ENCODE measurements at places on chromosomes 12 and 14.

- DNase-seq = peak; percentile 22
Observed at GRCh38 chr12:57011438-57012424, 4.6 kb downstream of the TAC3 start.

DNA sequence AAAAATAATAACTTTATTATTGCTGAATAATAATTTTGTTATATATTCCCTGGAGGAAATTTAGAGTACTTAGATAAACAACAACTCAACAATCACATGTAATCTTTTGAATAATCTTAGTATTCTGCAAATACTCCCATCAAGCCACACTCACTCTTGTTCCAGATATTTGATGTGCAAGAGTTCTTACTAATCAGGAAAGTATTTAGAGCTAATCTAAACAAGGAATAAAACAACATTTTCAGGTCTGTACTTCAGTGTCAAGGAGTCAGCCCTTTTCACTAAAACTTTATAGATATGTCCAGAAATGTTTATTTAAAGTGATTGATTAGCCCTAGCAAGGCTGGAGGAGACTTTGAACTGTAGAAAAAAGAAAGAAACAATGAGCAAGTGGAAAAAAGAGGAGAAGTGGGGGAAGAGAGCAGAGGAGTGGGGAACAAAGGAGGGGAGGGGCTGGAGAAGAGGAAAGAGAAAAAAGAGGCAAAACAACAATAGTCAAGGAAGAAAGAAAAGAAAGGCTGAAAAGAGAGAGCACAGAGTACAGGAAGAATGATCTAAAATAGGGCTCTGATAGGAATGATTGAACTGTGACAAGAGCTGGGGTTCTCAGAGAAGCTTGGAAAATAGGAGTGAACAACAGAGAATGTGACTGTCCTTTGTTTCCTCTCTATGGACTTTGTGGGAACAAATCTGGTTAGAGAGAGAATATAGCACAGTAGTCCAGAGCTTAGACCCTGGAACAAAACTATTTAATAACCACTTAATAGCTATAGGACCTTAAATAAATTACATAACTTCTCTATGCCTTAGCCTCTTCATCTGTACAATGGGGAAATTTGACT is 238.7 kb downstream of the AKAP6 start:
- no peak for DNase-seq

GRCh38 chr14:88630565-88630964 is 67.7 kb downstream of the ZC3H14 start:
- DNase-seq = no peak

DNA sequence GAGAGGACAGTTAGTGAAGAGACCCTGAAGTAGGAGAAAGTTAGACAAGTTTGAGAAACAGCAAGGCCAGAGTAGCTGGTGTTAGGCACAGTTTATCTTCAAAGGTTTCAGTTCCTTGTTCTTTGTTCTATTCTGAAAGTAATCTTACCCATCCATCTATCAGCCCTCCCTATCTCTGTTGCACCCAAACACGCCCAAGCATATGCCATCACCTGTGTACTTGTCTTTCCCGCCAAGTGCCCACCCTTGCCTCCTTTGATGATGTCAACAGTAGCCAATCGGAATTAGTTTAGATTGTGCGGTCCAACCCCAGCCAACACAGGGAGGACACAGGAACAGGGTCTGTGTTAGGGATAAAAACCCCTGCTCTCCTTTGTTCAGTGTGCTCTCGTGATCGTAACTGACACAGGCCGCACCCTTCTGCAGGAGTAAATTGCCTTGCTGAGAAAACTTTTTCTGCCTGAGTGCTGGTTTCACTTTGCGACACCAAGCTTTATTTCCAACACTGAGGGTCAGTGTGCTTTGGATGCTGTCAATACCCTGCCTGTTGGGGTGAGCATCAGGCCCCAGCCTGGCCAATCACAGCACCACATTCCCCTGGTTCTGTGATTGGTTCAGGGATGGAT is 4.7 kb upstream of the TMEM229B start:
- no peak for DNase-seq

GRCh38 chr14:23895053-23895419 is 58.5 kb upstream of the DHRS4 start:
- DNase-seq = no peak

DNA sequence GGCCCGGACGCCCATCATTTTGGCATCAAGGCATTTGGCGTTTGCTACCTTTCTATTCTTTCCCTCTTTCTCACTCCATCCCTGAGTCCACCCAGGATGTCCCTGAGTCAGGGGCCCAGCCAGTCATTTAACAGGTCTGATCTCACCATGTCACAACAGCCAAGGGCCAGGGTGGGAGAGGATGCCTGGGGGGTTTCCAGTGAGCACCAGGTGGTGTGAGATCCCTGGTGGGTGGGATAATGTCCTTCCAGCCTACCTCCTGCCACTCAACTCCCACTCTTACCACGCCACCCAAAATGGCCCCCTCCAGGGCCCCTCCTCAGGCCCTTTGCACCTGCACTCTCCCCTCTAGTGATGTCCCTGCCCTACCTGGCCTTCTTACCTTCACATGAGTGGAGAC is 310.8 kb downstream of the BCL11B start:
- no peak for DNase-seq

GRCh38 chr14:70366911-70367310 is 7.4 kb upstream of the COX16 start:
- DNase-seq = no peak

DNA sequence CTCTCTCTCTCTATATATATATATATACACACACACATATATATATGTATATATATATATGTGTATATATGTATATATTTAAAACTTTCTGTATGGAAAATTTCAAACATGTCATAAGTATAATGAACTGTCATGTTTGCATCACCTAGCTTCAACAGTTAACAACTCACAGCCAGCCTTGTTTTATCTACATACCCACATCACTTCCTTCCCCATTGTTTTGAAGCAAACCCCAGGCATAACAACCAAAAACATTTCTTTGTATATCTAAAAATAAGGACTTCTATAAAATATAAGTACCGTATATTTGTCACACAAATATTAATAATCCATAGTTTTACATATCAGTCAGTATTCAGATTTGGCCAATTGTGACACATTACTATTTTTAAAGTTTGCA is 57.4 kb downstream of the PAPOLA start:
- no peak for DNase-seq

DNA sequence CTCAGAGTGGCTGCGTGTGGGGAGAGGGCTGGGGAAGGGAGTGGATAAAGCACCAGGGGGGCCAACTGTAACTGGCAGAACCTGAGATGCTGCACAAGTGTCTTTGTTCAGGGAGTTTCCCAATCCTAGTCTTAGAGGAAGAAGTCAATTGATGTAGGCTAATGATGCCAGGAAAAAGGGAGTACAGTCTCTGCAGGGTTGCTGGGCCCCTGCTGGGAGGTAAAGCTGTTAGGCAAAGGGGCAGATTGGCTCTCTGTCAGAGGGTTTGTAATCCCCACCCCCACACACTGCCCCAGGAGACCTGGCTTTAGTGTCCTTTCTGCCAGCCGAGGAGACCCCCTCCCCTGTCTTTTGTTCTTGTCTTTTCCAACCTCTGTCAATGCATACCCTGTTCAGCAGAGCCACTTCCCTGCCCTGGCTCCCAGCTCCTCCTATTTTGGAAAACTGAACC is 178.4 kb downstream of the KCNA5 start:
- peak; percentile 100 for DNase-seq

DNA sequence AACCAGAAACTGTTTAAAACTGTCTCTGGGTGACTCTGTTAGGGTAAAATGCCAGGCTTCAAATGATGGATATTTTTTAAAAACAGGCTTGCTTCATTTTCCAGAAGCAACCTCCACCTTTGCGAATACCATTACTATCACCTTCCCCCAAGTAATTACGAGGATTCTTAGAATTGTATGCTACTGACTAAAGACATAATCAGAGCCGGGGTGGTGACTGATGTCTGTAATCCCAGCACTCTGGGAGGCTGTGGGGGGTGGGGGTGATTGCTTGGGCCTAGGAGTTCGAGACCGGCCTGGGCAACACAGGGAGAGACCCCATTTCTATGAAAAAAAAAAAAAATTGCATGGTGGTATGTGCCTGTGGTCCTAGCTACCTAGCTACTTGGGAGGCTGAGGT is 38.3 kb downstream of the FGD6 start:
- DNase-seq = no peak

- DNase-seq = no peak
Observed at GRCh38 chr14:100892496-100893227, 10.9 kb downstream of the RTL1 start.

DNA sequence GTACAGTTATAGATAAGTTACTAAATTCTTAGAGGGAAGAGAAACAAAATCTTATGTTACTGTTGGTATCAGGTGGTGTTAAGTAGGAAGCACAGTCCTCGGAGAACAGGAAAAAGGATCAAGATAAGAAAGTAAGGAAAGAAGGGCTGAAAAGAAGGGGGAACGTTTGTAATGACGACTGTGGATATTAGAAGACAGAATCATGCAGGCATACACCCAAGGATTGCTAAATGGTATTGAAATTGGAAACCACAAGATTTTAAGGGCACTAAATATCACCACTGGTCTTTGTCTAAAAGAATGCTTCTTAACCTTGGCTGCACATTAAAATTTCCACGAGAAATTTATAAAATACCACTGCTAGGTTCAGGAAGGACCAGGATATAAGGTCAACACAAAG is 34.1 kb upstream of the ERGIC2 start:
- DNase-seq = no peak

GRCh38 chr12:52259657-52260243 is 14.7 kb upstream of the KRT86 start:
- peak; percentile 93 for DNase-seq

- DNase-seq = no peak
Observed at GRCh38 chr14:92549859-92550230, 36.3 kb downstream of the RIN3 start.

DNA sequence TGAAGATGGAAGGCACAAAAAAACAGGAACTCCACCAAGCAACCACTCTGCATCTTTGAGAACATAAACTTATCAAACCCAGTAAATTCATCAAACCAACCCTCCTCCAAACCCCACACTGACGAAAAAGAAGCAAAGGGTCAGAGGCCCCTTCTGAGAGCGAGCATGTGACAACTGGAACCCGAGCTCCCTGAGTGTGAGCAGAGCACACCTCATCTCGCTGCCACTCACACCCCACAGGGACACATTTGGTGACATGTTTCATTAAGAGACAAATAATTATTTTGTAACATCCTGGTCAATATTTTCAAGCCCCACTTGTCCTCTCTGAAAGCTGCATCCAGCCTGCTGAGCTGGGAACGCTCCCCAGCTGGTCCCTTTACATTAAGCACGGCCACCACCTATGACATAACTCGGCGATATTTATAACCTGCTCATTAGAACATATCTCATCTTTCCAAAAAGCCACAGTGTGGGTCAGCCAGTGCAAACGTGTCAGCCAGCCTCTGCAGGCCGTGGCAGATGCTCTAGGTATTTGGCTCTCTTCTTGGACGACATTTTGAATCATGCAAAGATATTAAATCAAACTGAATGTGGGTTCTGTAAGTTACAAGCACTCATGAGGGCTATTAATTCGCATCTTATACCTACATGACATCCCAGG is 120.1 kb downstream of the TTC7B start:
- peak; percentile 54 for DNase-seq

- peak; percentile 80 for DNase-seq
Observed at GRCh38 chr14:94144765-94145164, 15.4 kb upstream of the IFI27L2 start.

- DNase-seq = peak; percentile 26
Observed at GRCh38 chr14:32472076-32472475, 143.0 kb downstream of the AKAP6 start.

- DNase-seq = peak; percentile 68
Observed at GRCh38 chr12:130747867-130748740, 32.0 kb upstream of the RIMBP2 start.

- no peak for DNase-seq
Observed at GRCh38 chr12:10283027-10283426, 24.6 kb upstream of the KLRD1 start.

DNA sequence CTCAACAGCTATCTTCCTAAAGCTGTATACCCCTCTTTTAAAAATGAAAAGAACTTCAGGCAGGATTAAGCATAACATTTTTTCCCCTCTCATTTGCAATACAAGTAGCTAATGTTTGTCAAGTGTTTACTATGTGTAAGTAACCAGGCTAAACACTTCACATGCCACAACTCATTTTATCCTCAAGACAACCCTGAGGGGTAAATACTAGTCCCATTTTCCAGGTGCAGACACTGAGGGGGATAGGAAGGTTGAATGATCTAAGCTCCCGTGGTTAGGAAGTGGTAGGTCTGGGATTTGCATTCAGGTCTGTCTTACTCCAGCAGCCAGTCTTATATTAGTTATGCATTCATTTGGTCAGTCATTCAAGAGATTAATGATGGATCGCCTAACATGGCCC is 70.7 kb downstream of the ANO6 start:
- DNase-seq = no peak

DNA sequence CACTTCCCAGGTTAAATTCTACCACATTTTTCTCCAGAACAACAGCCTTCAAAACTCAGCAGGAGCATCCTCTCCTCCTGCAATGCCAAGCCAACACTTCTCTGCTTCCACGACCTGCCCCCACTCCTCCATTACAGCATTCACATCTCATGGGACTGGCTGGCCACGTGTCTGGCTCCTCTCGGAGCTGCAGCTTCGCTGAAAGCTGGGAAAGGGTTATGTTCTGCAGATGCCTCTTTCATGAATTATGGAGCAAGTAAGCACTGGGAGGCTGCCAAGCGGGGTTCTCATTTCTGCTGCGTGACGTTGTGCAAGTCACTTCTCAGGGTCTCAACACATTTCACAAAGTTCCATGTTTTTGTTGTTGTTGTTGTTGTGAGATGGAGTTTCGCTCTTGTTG is 142.2 kb upstream of the RFLNA start:
- no peak for DNase-seq

- DNase-seq = no peak
Observed at GRCh38 chr14:101301011-101301410, 260.3 kb upstream of the DIO3 start.

DNA sequence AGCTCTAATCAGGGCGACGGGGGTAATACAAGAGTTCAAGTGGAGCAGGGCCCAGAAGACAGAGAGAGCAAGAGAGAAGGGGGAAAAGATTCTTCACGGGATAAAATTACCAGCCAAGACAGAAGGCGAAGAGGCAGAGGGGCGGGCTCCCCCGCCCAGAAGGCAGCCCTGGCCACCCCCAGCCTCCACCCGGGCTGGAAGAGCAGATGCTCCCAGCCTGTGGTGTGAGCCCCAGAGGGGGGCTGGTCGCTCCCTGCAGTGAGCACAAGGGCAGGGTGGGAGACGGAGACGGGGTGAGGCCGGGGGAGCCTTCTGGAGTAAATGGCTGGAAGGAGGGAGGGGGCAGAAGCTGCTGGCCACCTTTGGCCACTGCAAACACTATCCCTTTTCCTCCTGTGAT is 1035.6 kb downstream of the VRK1 start:
- peak; percentile 59 for DNase-seq

DNA sequence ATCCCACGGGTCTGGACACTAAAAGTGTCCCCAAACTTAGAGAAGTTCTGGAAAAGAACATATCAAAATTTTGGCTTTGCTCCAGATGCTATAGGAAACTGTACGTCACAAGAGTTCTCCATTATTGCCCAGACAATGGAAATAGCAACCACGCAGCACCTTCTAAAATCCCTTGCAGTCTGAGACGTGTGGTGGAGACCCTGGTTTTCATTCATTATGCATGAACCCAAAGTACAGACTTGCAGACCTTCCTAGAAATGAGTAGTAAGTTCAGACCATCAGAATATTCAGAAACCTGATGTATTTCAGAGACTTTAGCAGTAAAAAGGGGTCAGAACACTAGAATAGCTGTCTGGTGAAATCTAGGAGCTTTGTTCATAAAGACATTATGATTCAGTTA is 50.0 kb upstream of the BCL2L14 start:
- no peak for DNase-seq

All from NCI-H69 (cell line).